ENCODE measurements at places on chromosomes 1 and 21. TPM values are rescaled to one million over a fixed set of nuclear protein-coding genes. Genes with fewer than 3 reads are reported as not detected.

The TAGLN2 gene
- total RNA-seq = 134 TPM

The ZMYM4 gene
- 35.8 TPM for total RNA-seq

The TTC39A gene
- total RNA-seq = 0.74 TPM

The ORC1 gene
- total RNA-seq = 0.28 TPM

The CD101 gene
- 0.14 TPM for total RNA-seq

The NOS1AP gene
- not detected for total RNA-seq

The ABCA4 gene
- total RNA-seq = 0.65 TPM

Data from smooth muscle cell of bladder (primary cell).